HuH-7.5 (cell line): ENCODE measurements at places on chromosomes 12 and 14.

DNA sequence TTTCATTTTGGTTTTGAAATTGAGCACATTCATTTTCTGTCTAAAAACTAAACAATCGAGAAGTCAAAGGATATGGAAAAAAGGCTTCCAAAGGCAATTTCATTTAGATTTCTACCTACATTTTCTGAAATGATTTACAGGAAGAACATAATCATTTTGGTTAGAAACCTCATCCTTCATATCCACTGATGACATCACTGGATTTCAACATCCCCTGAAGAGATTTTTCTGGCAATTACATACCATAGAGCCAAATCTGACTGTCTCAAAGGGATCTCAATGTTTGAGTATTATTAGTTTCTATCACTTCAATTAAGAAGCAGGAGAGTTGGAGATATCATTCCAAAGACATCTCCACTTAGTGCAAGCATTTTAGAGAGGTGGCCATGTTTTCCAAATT is 137.8 kb downstream of the TTC7B start:
- no peak for DNase-seq

- DNase-seq: no peak
These were observed 52.7 kb upstream of the OR5AU1 start for GRCh38 chr14:21208554-21208953.

GRCh38 chr14:54695196-54695595 is 128.3 kb downstream of the SAMD4A start:
- no peak for DNase-seq

DNA sequence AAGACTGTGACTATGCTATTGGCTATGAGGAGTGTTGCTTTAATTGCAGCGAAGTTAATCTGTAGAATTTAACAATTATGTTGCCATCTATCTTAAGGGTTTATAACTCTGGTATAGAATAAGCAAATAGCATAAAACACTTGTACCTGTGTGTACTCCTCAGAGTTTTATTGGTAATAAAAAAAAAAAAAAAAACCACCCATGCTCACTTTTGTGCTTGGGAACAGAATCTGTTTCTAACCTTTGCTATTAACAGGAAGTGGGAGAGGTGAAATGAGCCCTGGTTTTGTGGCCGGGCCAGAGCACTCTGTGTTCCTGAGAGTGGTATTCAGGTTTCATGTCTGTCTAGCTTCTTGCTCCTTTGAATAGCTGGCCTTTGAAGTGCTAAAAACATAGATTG is 53.1 kb downstream of the PDE3A start:
- no peak for DNase-seq

- DNase-seq: no peak
These were observed 911.7 kb upstream of the TMEM132C start for GRCh38 chr12:127355061-127355841.

- DNase-seq: no peak
These were observed 144.8 kb downstream of the ASCL1 start for GRCh38 chr12:103102225-103102744.

DNA sequence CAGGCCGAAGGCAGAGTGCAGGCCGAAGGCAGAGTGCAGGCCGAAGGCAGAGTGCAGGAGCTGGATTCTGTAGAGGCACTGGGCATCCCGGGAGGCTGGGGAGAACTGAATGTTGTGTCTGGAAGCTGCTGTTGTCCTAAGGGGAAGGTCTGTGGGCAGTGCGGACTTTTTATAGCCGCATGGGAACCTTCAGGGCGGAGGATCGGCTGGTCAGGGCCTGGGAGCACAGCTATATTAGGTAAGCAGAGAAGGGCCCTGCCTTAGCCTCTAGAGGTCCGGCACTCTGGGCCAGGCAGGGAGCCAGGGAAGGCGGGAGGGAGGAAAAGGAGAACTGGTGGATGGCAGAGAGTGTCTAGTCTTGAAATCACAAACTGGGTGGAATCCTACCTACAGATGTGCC is 14.2 kb downstream of the CABP1 start:
- no peak for DNase-seq
